ENCODE measurements at places on chromosomes 13 and 19. TPM values are rescaled to one million over a fixed set of nuclear protein-coding genes. Genes with fewer than 3 reads are reported as not detected.

GRCh38 chr13:69567514-69567913, 540.1 kb upstream of the ATXN8OS start:
- no peak for DNase-seq

Gene TPTE2
- 0.16 TPM for total RNA-seq

Gene DOCK9
- 84.4 TPM for total RNA-seq

Gene FAM216B
- not detected for total RNA-seq

- DNase-seq, result no peak
Observed at GRCh38 chr13:45538382-45538781, 73.6 kb downstream of the COG3 start.

Gene BCL2L12
- 3.1 TPM for total RNA-seq
